ENCODE measurements at places on chromosomes 3 and 15. TPM values are rescaled to one million over a fixed set of nuclear protein-coding genes. Genes with fewer than 3 reads are reported as not detected.

GRCh38 chr3:128328546-128329458 is 137.9 kb downstream of the DNAJB8 start:
- no peak for DNase-seq

DNA sequence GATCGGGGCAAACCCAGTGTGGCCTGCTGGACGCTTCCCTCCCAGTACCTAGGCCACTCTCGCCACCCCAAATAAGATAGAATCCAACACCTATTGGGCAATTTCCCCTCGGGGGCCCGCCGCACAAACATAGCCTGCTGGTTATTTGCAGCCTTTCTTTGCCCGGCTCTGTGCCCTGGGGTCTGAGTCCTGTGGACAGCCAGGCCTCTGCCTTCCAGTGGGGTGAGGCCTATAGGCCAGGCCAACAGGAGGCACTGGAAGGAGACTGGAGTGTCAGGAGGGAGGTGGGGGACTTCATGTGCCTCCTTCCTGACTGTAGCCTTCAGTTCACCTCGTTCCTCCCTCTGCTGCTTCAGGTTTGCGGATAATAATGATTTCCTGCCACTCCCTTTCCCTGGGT is 47.4 kb upstream of the LDHAL6B start:
- DNase-seq = no peak

The B3GALNT1 gene
- total RNA-seq = 70.2 TPM

GRCh38 chr3:56862352-56863062 is 60.8 kb upstream of the ARHGEF3 start:
- DNase-seq = no peak

The LMLN gene
- 3.5 TPM for total RNA-seq

DNA sequence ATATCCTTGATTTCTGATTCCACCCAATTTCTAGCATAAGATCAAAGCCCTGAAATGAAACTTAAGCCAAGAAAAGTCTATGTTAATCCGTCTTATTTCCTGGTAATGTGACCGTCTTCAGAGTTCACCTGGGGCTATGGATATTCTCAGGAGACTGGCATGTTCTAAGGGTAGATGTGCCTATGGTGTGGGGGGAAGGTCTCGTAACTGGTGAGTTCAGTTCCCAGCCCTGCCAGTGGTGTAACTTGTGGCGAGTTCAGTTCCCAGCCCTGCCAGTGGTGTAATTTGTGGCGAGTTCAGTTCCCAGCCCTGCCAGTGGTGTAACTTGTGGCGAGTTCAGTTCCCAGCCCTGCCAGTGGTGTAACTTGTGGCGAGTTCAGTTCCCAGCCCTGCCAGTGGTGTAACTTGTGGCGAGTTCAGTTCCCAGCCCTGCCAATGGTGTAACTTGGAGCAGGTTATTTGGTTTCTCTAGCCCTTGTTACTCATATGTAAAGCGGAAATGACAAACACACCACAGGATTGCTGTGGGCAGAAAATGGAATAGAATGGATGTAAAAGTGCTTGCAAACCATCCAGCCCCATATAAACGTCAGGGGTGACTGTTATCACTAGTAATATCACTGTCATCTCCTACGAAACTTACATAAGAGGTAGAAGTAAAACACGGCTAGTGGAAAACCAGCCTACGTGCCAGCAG is 30.4 kb downstream of the SLC51A start:
- no peak for DNase-seq

DNA sequence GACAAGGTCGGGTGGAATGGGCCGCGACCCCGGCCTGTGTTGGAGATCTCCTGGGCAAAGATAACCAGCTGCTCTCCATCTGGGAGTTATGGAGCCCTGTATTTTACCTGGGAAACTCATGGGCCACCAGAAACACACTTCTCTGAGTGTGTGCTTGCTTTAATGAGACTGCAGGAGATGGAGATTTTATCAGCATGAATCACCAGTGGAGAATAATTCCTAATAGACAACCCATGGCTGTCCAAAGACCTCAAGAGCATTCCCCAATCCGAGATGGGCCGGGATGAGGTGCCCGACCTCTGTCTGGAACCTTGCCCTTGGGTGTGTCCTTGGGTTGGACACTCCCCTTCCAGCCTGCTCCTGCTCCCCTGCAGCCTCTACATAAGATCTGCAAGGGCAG is 389.3 kb downstream of the GABRG3 start:
- no peak for DNase-seq

DNA sequence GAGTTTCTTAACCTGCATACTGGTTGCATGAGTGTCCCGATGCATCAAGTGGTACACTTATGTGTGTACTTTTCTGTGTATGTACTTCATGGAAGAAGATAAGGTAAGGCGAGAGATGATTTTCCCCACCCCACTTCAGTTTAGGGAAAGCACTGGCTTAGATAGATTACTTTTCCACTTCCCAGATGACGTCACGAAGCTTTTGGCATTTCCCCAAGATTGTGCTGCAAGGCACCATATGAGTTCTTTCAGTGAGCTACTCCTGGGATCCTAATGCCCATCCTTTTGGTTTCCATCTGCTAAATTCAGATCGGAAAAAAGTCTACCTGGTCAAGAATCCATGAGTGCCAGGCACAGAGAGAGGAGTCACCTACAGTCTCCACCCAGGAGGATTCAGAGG is 4.5 kb downstream of the IL17RB start:
- no peak for DNase-seq

- DNase-seq = no peak
Observed at GRCh38 chr3:14340960-14341708, 61.3 kb upstream of the SLC6A6 start.

GRCh38 chr3:157830556-157831236 is 275.5 kb downstream of the SHOX2 start:
- no peak for DNase-seq

GRCh38 chr3:132265028-132265427 is 52.2 kb upstream of the ACP3 start:
- DNase-seq = no peak

DNA sequence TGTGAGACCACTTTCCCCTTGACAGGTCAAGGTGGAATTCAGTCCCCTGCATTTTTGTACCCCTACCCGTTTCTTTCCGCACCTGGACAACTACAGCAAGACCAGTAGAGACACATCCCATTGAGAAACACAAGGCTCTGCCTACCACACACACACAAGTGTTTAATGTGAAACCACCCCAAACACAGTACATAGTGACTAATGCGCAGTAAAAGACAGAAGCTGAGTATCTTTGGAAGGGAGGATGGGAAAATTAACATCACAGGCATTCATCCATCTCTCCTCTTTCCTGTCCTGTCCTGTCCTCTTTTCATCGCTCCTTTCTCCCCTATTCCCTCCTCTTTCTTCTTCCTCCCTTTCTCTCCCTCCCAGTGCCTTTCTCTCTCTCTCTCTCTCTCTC is 64.8 kb downstream of the SCN11A start:
- DNase-seq = no peak
